ENCODE measurements at places on chromosomes 11 and 22.

DNA sequence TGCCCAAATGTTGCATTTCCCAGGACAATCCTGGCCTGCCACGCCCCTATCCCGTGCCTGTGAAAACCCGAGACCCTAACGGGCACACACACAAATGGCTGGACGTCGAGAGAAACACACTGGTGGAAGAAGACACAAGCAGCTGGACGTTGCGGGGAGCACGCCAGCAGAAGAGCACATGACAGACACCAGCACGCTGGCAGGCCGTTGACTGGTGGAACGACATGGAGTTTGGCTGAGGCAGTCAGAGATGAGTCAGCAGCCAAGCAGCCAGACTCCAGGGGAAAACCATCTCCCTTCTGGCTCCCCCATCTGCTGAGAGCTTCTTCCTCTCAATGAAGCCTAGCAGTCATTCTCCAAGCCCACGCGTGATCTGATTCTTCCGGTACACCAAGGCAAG lies 606.7 kb upstream of the LRRC4C start:
- peak; percentile 37 for DNase-seq

- no peak for DNase-seq
These were observed 4.0 kb downstream of the RPS13 start for GRCh38 chr11:17073370-17074027.

GRCh38 chr11:18578975-18579598 lies 9.4 kb downstream of the UEVLD start:
- DNase-seq, result no peak

GRCh38 chr22:43253839-43254238 lies 66.9 kb upstream of the TTLL12 start:
- no peak for DNase-seq

DNA sequence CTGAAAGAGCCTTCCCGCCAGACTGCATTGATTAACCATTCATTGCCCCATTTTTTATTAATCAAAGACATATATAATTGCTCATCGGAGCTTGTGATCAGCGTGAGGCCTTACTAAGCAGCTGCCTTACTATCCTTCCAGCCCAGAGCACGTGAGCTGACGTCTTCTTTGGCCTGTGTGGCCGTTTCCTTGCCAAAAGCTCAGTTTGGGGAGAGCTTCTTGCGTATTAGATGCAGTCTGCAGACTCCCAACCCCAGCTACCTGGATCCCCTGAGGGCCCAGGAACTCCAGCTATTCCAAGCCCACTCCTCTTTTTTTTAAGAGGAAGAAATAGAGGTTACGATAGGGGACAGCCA lies 784 bp upstream of the SLC43A3 start:
- DNase-seq, result no peak

DNA sequence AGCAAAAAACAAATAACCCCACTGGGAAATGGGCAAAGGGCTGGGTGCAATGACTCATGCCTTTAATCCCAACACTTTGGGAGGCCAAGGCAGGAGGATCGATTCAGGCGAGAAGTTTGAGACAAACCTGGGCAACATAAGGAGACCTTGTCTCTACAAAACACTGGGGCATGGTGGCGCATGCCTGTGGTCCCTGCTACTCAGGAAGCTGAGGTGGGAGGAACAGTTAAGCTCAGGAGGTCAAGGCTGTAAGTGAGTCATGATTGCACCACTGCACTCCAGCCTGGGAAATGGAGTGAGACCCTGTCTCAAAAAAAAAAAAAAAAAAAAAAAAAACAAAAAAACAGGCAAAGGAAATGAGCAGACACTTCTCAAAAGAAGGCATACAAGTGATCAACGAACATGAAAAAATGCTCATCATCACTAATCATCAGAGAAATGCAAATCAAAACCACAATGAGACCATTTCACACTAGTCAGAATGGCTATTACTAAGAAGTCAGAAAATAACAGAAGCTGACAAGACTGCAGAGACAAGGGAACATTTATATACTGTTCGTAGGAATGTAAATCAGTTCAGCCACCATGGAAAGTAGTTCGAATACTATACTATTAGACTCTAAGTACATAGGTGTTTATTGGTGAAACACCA lies 48.2 kb upstream of the SMCO4 start:
- peak; percentile 25 for DNase-seq

- DNase-seq, result peak; percentile 53
These were observed 2.3 kb downstream of the DMC1 start for GRCh38 chr22:38567531-38568285.

DNA sequence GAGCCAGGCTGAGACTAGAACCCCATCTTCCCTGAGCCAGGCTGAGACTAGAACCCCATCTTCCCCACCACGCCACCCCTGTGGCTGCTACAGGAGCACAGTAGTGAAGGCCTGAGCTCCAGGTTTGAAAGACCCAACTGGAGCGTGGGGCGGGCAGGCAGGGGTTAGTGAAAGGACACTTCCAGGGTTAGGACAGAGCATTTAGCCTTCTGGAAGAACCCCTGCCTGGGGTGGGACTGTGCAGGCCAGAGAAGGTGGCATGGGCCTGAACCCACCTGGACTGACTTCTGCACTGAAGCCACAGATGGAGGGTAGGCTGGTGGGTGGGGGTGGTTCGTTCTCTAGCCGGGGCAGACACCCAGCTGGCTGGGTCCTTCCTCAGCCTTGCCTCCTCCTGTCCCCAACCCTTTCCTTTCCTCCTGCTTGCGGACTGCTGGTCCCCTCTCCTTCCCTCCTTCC lies 24.1 kb downstream of the SUN2 start:
- no peak for DNase-seq

- no peak for DNase-seq
These were observed 45.7 kb upstream of the NAV2 start for GRCh38 chr11:19666951-19667350.

DNA sequence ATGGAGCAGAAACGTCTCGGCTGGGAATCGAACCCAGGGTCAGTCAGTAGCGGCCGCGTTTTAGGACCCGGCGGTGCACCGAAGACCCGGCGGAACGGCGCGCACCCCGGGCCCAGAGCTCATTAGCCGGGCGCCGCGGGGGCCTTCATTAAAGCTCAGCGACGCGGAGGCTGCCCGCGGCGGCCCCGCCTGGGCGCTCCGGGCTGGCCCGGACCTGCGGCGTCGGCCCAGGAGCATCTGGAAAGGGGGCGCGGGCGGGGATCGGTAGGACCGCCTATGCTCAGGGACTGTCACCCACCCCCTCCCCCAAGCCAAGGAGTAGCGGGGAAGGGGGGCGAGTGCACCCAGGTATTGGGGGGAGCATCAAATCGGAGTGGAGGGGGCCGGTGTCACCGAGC lies 52.2 kb downstream of the CYTH4 start:
- no peak for DNase-seq

GRCh38 chr11:49377978-49378377 lies 169.6 kb upstream of the FOLH1 start:
- DNase-seq, result no peak

DNA sequence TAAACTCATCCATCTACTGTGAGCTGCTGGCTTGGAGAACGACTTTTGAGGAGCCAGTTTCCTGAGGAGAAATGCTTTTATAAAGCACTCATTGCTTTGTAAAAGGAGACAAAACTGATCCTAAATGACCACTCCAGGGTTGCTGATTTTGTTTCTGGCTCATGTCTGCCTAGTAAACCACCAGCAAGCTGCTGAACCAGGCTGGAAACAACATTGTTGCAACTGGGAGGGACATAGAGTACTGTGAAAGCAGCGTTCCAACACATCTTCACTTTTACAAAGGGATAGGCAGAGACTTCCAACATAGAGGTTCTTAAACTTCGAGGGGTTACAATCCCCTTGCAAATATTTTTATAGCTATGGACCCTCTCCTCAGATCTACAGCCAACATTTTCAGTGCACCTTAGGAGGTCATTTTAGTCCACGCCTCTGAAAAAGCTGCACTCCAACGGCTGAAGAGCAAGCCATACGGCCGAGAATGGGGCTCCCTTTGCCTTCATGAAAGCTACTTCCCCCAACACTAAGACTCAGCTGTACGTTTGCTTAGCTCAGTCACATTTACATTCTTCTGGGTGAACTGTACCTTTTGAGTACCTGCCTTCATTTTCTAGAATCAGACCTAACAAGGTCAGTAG lies 54.7 kb downstream of the PANX1 start:
- DNase-seq, result no peak

DNA sequence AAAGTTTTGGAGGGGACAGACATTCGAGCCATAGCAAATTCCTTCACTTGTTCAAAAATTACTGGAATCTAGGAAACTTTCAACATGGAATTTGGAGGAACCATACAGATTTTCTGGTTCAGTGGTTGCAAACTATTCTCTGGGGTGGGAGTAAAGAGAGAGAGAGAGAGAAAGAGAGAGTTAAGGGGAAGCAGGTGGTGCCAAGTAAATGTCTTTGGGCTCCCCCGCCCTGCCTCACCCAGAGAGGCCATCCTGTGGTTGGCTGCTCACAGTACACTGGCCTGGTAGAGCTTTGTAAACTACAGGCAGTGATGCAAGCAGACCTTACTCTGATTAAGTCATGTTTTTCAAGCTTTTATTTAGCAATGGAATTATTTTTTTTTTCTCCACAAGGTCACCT lies 82.6 kb downstream of the ADAMTS15 start:
- DNase-seq, result peak; percentile 24

Measured in fibroblast of skin of right biceps (primary cell).